ENCODE measurements at places on chromosomes 5 and 9.

GRCh38 chr5:135851186-135851914, 16.9 kb downstream of the SLC25A48 start:
- DNase-seq = no peak

DNA sequence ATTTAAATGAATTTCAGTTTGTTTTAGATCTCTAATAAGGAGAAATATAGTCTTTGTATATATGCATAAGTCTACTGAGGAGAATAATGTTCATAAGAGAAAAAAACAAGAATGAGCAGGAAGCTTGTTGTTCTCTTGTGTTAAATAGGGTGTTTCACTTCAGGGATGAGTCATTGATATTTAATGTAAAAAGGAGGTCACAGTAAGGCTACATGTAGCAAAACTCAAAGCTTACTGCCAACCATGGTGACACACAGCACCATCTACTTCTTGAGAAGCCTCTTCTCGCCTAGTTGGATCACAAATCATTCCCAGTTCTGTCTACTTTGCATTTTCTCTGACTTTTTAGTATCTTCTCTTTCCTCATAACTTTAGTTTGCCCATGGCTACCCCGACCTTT, 1466.0 kb upstream of the C9orf72 start:
- no peak for DNase-seq

DNA sequence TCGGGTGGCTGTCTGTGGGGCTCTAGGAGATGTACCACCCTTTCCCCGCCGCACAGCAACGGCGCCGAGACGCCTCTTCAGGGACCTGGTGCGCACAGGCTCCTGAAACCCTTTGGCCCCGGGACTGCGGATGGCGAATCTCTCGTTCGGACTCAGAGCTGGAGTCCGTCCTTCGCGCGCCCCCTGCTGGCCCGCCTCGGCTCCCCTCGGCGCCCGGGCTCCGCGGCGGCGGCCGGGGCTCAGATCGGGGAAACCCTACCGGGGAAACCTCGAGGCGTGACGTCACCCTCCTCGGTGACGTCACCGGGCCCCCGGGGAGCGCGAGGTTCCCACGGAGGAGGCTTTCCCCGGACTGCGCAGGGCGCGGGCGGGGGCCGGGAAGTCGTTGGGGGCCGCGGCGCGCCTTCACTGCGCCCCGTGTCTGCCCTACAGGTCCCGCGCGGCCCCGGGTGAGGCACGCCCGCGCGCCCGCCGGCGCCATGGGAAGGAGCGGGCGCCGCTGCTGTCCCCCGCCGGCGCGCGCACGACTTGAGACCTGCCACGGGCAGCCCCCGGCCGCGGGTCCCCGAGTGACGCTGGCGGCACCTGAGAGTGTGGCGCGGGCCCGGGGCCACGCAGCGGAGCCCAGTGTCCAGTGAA, 7.9 kb downstream of the PRR7 start:
- peak; percentile 96 for DNase-seq

DNA sequence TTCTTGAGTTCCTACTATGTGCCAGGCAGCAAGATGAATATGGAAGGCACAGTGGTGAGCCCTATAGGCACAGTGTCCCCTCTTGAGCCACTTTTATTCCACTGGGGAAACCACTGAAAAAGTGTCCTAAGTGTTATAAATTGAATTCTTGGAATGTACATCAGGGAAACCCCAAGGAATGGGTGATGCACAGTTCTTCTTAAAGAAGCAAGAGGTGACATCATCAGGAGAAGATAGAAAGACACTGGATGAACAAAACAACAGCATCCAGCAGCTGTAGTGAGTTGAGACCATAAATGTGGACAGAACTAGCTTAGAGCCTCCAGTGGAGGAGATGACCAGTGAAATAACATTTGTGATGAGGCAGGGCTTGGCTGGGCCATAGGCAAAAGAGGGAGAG, 199.2 kb upstream of the ANKRD55 start:
- DNase-seq = no peak

DNA sequence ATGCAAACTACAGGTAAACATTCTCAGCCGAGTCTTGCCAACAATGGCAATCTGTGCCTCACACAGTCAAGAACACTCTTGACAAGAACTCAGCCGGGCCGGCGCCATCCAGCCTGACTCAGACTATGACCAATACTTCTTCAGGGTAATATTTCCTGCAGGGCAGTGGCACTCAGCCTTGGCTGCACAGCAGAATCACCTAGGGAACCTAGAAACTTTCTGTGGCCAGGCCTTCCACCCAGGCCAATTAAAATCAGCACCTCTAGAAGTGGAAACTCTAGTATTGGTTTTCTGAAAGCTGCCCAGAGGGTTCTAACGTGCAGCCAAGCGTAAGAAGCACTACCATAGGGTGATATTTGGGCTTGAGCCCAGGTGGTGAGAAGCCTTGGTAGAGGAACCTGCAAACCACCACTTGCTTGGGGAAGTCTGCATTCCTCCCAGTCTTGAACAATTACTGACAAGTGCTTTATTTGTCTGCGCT, 120.6 kb downstream of the TTLL11 start:
- no peak for DNase-seq

Data from stimulated activated CD4-positive, alpha-beta T cell treated with anti-CD3 and anti-CD28 coated beads, TNF-alpha, amount 100 ng/mL, for 4 hours (primary cell).